ENCODE measurements at places on chromosomes 5 and 9. TPM values are rescaled to one million over a fixed set of nuclear protein-coding genes. Genes with fewer than 3 reads are reported as not detected.

Gene VCP
- total RNA-seq = 238 TPM

Gene PLAC8L1
- total RNA-seq = 0.47 TPM

Gene ANKRD20A1
- total RNA-seq = 0.64 TPM

Gene FOXD4
- total RNA-seq = 0.71 TPM

Gene MELK
- total RNA-seq = 66.0 TPM

DNA sequence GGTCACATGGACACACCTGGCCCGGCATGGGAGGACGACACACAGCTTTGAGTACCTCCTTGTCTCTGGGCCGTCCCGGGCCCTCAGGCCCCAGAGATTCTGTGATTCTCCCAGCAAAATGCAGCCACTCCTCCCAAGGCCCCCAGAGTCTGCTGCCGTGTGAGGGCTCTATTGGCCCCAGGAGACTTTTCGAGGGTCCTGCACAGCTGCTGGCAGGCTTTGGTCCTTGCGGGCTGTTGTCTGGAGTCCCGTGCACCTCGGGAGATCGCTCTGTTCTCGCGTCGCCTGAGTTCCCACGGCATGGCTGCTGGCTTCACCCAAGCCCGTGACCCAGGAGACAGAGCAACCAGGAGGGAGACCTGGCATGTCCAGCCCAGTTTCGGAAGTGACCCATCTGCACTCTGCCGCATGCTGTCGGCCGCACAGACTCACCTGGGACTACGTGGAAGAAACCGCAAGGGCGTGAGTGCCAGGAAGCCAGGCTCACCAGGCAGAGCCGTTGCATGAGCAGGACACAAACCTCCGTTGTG lies 46.8 kb upstream of the NKD2 start:
- no peak for DNase-seq
- peaks cover 65% of the 10 kb centered on the region for H3K4me1 ChIP-seq
- H3K36me3 ChIP-seq = no peaks in the 10 kb centered on the region
- H3K27me3 ChIP-seq = peaks cover 4% of the 10 kb centered on the region
- H3K27ac ChIP-seq = peak overlapping the region; percentile 41
- H3K4me3 ChIP-seq = no peak overlapping the region

GRCh38 chr9:130119519-130120298 lies 52.5 kb upstream of the NCS1 start:
- H3K27me3 ChIP-seq = no peaks in the 10 kb centered on the region
- H3K4me3 ChIP-seq = no peak overlapping the region
- no peak for DNase-seq
- peak overlapping the region; percentile 78 for H3K27ac ChIP-seq
- H3K4me1 ChIP-seq = peaks cover 2% of the 10 kb centered on the region
- peaks cover 8% of the 10 kb centered on the region for H3K36me3 ChIP-seq

DNA sequence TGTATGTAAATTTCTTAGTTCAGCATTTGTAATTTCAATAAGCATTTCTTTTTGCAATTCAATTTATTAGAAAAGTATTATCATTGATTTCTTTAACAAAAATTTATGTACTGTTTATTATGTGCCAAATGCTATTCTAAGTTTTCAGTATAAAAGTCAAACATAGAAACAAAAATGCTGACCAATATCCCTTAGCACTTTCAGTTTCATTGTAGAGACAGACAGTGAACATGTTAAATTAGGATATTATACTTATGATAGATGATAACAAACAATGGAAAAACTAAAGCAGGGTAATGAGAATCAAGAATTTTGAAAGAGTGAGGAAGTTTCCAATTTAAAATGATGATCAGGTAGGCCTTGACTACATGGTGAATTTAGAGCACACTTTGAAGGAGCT lies 1106.0 kb downstream of the TAF11L14 start:
- peaks cover 53% of the 10 kb centered on the region for H3K4me1 ChIP-seq
- no peak for DNase-seq
- H3K36me3 ChIP-seq = peaks cover 37% of the 10 kb centered on the region
- no peaks in the 10 kb centered on the region for H3K27me3 ChIP-seq

DNA sequence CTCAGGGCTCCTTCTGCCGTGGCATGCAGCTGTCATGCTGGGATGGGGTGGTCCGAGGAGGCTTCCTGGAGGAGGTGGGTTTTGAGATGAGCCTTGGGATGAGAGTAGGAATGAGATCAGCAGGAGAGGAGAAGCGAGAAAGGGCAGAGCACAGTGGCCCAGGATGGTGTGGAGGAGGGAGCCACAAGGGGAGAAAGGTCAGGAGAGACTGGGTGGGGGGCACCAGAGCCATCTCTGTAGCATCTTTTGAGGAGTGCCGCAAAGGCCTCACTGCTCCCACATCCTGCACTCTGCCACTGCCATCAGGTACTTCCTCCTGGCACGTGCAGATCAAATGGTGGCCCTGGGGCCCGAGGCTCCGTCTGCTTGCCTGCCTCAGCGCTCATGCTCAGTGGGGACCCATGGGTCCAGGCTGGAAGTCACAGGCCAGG lies 150.2 kb downstream of the MACROH2A1 start:
- H3K4me1 ChIP-seq = no peaks in the 10 kb centered on the region
- no peak overlapping the region for H3K27ac ChIP-seq
- DNase-seq = peak; percentile 4
- H3K4me3 ChIP-seq = no peak overlapping the region
- no peaks in the 10 kb centered on the region for H3K36me3 ChIP-seq

DNA sequence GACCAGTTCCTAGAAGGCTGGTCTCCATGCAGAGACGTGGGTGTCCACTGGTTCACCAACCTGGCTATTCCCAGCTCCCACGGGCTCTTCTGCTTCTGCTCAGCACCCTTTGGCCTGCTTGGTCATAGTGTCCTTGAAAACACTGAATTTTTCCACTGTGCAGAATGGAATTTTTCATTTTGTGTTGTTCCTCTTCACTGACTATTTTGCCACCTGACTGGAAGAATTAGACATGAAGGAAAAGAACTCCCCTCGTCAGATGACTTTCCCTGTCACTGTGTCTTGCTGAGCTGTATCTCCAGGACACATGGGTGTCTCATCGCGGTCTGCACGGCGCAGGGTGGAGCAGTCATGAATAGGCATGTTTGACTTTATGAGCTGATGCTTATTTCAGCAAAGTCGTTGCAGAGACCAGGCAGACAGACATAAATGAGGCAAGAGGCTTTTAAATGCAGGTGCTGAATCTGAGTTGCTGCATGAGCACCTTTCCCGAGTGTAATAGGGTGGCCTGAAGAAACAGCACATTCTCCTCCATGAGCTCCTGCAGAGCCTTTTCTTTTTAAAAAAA lies 50.2 kb upstream of the SEMA4D start:
- peaks cover 3% of the 10 kb centered on the region for H3K27me3 ChIP-seq
- peaks cover 17% of the 10 kb centered on the region for H3K36me3 ChIP-seq
- peak overlapping the region; percentile 76 for H3K27ac ChIP-seq
- H3K4me1 ChIP-seq = peaks cover 22% of the 10 kb centered on the region

- H3K36me3 ChIP-seq = peaks cover 23% of the 10 kb centered on the region
- H3K27me3 ChIP-seq = no peaks in the 10 kb centered on the region
- peak; percentile 31 for DNase-seq
- peaks cover 61% of the 10 kb centered on the region for H3K4me1 ChIP-seq
These were observed 925 bp downstream of the ABHD17B start for GRCh38 chr9:71909887-71910649.

DNA sequence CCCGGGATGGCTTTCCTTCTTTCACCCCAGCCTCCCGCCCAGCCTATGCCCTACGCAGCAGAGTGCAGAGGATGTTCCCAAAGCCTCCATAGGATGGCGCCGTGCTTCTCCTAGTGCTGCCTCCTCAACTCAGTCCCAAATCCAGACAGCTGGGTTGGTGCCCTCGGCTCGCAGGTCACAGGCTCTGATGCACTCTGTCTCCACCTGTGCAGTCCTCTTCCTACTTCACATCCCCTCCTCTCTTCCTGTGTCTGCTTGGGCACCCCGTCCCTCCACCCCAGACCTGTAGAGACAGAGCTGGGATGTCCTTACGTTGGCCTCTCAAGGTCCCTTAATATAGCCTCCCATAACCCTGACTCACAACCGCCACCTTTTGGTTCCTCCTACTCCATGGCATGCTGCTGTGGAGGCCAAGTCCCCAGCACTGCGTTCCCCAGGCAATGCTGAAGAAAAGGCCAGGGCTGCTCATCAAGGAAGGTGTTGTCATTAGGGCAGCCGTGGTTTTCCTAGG lies 314.4 kb downstream of the GADD45G start:
- no peak overlapping the region for H3K4me3 ChIP-seq
- H3K27me3 ChIP-seq = peaks cover 7% of the 10 kb centered on the region
- DNase-seq = peak; percentile 54
- no peaks in the 10 kb centered on the region for H3K36me3 ChIP-seq
- H3K4me1 ChIP-seq = peaks cover 10% of the 10 kb centered on the region

DNA sequence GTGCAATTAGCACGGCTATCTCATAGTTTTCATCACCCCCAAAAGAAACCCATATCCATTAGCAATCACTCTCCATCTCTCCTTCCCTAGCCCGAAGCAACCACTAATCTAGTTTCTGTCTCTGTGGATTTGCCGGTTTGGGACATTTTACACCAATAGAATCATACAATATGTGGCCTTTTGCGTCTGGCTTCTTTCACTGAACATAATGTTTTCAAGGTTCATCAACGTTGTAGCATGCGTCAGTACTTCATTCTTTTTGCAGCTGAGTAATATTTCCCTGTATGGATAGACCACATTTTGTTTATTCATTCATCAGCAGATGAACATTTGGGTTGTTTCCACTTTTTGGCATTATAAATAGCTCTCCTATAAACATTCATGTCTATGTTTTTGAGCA lies 75.4 kb upstream of the TBC1D2 start:
- H3K27ac ChIP-seq = no peak overlapping the region
- H3K4me3 ChIP-seq = no peak overlapping the region
- no peaks in the 10 kb centered on the region for H3K36me3 ChIP-seq
- H3K4me1 ChIP-seq = no peaks in the 10 kb centered on the region

All from activated CD4-positive, alpha-beta T cell treated with anti-CD3 and anti-CD28 coated beads, Interleukin-2, amount 10 ng/mL, durations not matched to agents 7 days and 5 days (primary cell).